HL-60 (cell line): ENCODE measurements at places on chromosomes 7 and 10.

DNA sequence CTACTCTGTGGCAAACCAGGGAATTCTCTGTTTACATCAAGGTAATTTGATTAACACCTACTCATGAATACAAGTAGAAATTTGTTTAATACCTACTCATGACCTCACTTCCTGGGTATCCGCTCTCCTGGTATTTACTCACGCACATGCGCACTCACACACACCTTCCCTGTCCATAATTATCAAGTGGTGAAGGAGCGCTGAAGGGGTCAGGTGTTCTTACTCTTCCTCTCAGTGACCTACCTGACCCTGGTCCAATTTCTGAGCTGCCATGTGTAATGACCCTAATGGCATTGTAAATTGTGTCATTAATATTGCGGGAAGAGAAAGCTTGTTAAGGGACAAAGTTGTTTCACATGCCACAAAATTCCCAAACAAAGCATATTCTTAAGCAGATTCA, 41.3 kb upstream of the TRIL start:
- DNase-seq: no peak

- no peak for DNase-seq
Measured at GRCh38 chr7:75039709-75040108, 33.9 kb downstream of the RCC1L start.

DNA sequence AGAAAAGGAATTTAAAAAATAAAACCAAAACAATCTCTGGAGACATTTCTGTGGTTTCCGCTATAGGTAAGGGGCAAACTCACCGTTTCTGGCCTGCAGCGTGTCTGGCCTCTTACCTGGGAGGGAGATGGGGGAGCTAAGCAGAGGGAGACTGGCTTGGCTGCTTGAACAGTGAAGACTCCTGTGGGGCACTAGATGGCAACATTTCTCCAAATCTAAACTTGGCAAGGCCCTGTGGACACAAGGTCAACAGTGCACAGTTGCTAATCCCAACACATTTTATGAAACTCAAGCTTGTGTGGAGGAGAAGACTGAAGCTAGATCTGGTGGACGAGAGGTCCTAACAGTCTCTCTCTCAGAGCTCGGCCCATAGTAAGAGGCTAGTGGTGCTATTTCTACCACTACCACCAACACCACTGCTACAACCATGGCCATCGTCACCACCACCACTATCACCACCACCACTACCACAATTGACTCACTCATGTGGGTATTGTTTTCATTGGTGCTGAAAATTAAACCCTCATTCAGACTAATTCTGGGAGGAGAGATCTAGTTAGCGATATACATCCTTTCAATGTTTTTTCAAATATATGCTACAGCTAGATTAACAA, 28.4 kb upstream of the CDHR3 start:
- DNase-seq: no peak

- DNase-seq: no peak
Measured at GRCh38 chr7:19268737-19269136, 123.5 kb upstream of the FERD3L start.

- no peak for DNase-seq
Measured at GRCh38 chr10:68526634-68527307, 552 bp downstream of the SLC25A16 start.

DNA sequence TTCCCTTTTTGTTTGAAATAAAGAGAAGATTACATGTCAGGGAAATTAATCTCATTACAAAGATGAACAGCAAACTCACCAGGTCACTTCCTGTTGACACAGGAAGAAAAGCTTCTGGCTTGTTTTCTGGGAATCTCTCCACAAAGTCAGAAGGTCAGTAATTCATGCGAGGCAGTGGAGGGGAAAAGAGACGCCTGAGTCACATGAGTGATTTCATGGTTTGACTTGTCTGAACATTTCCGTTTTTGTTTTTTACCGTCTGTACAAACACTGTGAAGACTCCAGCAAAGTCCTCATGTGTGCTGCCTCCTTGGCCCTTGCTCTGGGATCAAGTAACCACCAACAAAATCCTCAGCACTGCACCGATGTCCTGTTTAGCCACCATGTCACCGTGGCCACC, 2.5 kb upstream of the HABP2 start:
- DNase-seq: no peak

DNA sequence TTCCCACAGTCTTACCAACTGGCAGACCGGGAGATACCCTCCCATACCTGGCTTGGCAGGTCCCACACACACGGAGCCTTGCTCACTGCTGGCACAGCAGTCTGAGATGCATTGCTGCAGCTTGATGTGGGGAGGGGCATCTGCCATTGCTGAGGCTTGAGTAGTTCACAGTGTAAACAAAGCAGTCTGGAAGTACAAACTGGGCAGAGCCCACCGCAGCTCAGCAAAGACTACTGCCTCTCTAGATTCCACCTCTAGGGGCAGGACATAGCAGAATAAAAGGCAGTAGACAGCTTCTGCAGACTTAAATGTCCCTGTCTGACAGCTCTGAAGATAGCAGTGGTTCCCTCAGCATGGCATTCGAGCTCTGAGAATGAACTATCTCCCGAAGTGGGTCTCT, 69.6 kb upstream of the RELN start:
- DNase-seq: no peak

- no peak for DNase-seq
Measured at GRCh38 chr7:137592232-137592896, 248.8 kb upstream of the PTN start.

- DNase-seq: no peak
Measured at GRCh38 chr7:106486331-106486730, 174.6 kb downstream of the CCDC71L start.

DNA sequence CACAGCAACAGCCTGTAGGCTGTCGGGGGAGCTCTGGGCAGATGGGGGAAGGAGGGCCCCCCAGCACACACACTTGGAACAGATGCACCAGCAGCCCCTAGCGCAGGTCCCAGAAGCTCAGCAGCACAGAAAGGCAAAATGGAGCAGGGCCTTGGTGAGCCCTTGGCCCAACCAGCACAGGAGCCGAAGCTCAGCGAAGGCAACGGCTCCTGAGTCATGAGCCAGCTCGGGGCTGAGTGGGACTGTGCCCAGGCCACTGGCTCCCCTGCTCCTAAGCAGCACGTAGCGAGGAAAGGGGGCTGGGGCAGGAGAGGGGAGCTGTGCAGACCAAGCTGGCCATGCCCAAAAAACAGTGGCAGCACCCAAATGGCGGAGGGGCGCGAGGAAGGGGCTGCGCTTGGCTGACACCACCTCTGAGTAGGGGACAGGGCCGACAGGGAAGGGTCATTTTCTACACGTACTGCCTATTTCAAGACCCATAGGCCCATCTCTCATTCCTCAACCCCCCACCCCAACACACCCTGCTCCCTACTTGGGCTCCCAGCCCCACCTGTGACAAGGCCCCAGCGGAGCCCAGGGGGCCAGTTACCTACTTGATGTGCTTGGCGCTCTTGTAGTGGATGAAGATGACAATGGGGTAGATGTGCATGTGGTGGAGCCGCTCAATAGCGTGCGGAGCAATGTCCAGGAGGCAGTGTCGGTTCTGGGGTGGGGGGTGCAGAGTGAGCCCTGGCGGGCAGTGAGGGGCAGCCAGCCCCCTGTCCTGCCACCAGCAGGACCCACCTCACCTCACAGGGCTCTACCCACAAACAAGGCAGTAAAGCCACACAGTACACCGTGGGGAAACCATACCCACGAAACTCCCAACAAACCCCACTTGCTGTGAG, 132.1 kb downstream of the DLG5 start:
- DNase-seq: no peak

DNA sequence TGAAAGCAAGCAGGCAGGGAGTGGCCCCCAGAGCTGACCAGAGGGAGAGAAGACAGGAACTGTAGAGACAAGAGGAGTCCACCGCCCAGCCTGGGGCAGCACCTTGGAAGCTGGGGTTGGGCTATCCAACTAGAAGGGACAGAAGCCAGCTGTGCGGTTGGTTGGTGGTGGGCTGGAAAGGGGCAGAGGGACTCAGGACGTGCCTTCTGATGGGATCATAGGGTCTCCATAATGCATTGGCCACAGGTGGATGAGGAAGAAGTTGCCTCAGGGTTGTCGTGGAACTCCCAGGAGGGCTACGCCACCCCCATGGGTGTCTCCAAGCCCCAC, 114.0 kb upstream of the RET start:
- no peak for DNase-seq

DNA sequence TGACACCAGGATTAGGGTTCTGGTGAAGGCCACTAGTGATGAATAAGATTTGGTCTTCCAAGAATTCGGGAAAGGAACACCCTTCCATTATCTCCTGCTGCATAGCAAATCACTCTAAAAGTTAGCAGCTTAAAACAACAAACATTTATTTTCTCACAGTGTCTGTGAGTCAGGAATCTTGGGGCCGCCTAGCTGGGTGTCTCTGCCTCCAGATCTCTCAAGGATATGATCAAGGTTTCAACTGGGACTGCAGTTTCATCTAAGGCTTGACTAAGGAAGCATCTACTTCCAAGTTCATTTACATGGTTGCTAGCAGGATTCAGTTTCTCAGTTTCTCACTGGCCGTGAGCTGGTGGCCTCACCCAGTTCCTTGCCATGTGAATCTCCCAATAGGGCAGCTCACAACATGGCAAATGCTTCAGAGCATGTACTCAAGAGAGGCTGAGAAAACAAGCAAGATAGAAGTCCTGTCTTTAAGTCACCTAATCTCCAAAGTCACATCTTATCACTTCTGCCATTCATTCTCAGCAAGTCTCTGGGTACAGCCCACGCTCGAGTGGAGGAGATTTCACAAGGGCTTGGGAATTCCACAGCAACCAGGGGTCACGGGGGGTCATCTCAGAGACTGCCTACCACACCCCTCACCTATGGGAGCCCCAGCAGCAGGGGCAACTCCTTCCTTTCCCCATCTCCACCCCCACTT, 26.8 kb downstream of the TLX1 start:
- DNase-seq: no peak

DNA sequence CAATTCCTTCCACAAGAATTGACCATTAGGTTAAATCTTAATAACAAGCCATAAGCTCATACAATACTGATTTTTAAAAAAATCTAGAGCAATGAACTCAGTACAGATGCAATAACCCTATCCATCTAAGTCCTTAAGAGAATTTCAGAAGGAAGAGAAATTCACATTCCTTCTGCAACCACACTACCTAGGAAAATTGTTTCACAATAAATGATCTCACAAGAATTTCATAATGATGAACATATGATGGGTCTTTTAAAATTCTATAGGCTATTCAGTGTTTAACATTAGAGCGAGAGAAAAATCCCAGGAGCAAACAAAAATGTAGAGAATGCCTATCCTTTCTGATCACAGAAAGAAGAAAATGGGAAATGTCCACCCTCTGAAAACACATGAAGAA, 70.0 kb upstream of the MAGI2 start:
- no peak for DNase-seq

DNA sequence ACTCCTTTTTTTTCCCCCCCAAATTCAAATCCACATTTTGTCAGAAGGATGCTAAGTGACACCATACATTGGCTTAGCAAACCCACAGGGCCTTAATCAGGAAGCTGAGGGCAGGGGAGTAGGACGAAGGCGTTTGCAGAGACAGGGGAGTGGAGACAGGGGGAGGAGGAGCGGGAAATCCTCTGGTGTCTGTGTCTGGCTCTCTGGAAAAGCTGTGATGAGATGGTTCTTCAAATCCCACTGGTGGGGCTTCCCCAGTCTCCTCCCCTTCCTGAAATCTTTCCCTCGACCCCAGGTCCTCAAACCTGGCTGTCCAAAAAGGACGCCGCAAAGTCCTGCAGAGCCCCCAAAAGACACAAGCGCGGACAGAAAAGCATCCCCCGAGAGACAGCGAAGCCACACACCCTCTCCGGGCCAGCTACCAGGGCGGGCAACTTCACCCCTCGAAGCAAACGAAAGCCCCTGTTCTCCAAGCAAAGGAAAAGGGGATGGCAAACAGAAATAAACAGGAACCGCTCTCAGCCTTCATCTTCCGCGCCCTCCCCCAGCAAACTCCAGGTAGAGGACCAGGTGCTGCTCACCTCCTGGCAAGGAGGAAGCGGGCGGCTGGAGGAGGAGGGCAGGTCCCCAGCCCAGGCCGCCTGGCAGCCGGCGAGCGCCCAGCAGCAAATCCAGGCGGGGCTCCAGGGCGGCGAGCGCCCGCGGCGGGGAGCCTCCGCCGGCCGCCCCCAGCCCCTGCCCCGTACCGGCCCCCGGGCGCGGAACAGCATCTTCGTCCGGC, 520 bp downstream of the ELAPOR2 start:
- no peak for DNase-seq

DNA sequence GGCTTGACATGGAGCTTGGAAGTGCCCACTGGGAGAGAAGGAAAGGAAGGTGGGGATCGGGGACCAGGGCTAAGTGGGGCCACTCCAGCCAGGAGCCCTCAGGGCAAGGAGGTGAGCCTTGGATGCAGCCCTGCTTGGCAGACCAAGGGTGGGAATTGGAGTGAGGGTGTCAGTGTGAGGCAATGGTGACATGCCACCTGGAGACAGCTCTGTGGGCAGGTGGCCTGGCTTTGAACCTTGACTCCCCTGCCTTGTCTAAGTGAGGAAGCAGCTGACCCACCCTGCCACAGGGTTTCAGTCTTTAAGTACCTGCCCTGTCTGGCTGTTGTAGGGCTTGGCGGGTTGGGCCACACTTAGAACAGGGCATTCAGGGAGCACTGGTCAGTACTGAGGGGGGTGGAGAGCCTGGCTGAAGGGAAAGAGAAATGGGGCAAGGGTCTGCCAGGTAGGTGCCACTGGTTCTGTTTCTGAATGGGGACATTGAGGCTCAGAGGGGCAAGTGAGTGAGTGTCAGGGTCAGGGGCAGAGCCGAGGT, 4.8 kb downstream of the RAMP3 start:
- DNase-seq: no peak

DNA sequence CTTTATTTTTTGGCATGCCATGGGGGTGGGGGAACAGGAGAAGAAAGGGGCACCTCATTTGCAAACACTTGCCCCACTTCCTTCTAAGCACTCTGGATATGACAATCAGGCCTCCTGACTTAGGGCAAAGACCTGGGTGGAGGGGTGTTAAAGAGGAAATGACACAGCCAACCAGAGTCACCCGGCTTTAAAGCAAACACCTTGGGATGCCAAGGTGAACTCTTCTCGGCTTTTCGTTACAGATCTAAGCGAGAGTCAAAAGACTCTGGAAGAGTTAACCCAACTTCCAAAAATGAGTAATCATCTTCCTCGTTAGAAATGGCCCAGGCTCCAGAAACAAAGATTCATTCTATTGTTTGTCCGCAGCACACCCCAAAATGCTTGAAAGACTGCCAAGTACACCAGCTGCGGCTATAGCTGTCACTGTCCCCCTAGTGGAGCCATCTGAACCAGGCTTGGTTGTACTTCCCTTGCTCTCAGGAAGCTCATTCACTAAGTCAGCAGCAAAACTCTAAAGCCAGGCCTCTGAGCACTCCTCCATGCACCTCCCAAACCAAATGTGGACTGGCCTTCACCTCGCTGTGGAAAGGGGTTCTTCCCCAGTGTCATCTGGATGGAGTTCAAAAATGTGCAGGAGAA, 24.8 kb downstream of the FAM53B start:
- DNase-seq: peak; percentile 66

GRCh38 chr10:23031318-23031717, 64.1 kb upstream of the MSRB2 start:
- no peak for DNase-seq

DNA sequence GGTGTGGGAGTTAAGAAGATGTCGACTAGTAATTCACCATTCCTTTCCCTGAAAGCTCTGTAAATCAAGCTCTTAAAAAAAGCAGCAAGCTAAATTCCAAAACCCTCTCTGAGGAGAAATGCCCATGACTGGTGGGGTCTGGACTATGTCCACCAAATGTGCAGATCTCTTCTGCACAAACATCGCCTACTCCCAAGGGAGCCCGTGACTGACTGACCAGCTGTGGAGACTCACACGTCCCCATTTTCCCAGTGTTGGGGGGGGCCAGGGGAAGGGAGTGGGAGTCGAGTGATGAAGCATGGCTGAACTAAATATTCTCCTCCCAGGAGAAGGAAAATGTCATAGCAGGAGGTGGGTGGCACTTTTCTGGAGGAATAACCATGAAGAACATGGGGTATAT, 164.1 kb upstream of the HPS1 start:
- no peak for DNase-seq
